Suppressor macrophage treated with lipopolysaccharide for 1 hour (primary cell): ENCODE measurements at places on chromosomes 6 and 20.

GRCh38 chr6:140438346-140438735 is 1063.9 kb upstream of the CITED2 start:
- DNase-seq: no peak

GRCh38 chr6:159973951-159974350 is 5.1 kb downstream of the IGF2R start:
- DNase-seq: peak; percentile 85

DNA sequence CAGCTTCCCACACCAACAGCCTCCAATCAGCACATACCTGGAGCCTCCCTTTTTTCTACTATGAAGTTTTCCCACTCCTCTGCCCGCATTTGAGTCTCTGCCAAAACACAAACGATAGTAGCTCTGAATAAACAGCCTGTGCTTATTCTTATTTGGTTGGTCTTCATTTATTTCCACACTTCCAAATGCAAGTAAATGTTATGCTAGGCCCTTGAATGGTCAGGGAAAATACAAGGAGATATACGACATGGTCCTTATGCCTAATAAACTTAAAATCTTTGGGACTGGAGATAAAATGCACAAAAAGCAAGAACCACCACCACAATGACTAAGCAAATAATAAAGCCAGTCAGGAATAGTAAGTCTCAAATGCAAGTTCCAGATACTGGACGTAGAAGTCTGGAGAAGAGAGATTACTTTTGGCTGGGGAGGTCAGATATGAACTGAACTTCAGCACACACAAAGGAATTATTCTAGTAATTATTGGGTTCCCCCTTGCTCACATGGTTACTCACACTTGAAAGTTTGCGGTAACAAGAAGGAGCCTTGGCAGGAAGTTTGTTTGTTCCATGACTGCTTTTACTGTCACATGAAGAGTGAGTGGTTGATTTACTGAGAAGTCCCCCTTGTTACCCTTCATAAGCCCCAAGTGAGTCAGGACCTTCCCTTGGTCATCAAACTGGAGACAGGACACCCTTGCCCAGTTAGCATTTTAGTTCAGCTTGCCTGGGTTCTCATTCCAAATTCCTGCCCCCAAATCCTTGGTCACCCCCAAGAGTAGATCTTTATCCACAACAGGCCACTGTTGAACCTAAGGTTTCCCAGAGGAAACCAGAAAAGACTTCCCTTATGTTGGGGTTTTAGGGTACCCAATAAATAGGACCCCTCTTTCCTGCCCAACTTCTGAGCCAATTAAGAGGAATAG is 511.2 kb upstream of the JARID2 start:
- peak; percentile 99 for DNase-seq

GRCh38 chr6:145860562-145860961 is 46.0 kb upstream of the FBXO30 start:
- DNase-seq: no peak

- DNase-seq: peak; percentile 44
These were observed 57.7 kb downstream of the SNX5 start for GRCh38 chr20:17910828-17911294.

GRCh38 chr6:162385980-162386379 is 341.6 kb downstream of the PRKN start:
- DNase-seq: no peak

- no peak for DNase-seq
These were observed 155.7 kb downstream of the DOK5 start for GRCh38 chr20:54631059-54631458.

GRCh38 chr6:73262671-73263569 is at the start of gene KHDC1:
Gene KHDC1 (minus strand): TSS chr6:73263196. CDS start chr6:73242517, 20,679 bp downstream.
- peak; percentile 35 for DNase-seq

GRCh38 chr6:6397842-6398241 is 77.4 kb upstream of the F13A1 start:
- DNase-seq: peak; percentile 56

- DNase-seq: no peak
These were observed 20.9 kb upstream of the STK35 start for GRCh38 chr20:2080532-2081224.

DNA sequence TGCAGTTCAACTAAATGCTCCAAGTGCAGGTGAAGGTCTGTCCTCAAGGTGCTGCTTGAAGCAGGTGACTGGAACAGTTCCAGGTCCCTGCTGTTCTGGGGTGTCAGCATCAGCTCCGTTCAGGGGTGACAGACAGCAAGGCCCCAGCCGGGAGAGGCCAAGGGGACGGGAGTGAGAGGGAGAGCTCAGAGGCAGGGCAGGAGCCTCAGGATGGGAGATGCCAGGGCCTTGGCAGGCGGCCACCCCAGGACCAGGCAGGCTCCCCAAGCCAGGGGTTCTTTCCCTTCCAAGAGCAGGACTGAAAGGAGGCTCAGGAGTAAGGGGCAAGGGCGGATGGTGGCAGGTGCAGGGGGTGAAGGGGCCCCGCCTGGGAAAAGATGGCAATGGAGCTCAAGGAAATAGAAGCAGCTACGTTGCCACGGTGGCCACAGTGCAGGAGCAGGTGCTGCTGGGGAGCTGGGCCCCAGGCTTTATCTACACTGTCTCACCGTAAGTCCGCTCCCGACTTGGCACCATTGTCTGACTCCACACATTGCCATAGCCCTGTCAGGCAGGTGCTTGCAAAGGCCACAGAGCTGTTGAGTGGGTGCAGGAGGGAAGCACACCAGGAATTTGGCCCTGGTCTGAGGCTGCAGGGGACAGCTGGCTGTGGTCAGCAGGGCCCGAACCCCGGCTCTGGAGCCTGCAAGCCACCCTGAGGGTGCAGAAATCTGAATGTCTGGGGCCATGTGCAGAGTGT is 43.1 kb downstream of the ERMARD start:
- DNase-seq: no peak

GRCh38 chr20:60993433-60994044 is 258.5 kb upstream of the CDH4 start:
- DNase-seq: no peak

DNA sequence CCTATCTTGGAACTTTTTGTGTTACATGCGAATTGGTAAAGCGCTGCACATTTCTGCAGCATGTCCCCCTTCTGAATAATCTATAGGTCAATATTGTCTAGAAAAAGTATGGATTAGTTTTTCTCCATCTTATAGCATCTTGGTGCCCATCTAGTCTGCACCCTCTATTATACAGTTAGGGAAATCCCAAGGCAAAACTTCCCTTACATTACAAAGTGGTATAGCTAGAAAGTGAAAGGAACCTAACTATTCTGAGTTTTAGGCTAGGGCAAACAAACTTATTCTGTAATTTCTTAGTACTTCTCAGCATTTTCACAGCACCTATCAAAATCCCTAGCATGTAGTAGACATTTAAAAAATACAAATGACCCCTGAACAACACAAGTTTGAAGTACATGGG is 133.5 kb upstream of the CCDC28A start:
- peak; percentile 18 for DNase-seq

DNA sequence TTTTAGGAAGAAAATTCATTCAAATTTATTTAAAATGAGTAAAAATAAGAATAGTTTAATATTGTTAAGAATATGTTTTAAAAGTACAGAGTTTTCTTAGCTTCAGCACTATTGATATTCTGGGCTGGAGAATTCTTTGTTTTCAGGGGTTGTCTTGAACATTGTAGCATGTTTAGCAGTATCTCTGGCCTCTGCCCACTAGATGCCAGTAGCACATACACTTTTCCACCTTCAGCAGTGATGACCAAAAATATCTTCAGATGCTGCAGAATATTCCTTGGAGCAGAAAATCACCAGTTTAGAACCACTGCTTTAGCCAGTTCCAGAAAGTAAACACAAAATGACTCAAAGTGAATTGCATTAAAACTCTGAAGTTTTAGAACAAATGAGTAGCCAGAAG is 19.4 kb upstream of the SDHAF4 start:
- DNase-seq: no peak

DNA sequence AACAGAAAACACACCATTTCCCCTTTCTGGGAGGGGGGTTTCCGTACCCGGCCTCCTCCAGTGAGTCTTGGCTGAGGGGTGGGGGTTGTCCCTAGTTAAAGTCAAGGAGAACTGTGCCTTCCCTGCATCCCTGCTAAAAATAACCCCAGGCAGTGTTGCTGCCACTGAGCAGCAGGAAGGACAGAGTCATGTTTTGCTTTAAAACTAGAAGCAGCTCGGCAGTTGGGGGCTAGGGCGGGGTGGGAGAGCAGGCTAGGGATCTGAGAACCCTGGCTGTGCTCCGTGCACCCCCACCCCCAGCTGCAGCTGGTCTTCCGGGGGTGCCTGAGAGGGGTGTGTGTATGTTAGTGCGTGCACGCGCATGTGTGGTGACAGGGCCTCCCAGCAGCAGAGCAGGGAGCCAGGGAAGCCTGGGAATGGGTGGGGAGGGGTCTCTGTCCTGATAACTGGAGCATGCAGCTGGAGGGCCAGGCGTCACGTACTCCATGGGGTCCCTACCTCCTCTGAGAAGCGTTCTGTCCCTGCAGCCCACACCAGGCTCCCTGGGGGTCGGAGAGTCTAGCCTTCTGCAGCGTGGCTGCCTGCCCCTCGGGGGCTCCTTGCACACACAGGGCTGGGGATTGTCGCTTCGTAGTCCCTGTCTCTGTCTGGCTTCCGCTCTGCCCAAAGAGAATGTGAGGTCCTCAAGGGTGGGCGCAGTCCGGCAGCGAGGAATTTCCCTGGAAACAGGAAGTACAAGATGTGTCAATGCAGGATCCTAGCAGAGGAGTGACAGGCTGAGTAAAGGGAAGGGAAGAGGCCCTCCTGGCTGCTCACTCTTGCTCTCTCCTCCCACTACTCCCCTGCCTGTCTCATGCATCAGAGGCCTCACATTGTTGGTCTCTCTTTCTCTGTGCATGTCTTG is 16.8 kb upstream of the ARMC12 start:
- peak; percentile 95 for DNase-seq
